Motor neuron (in vitro differentiated cells): ENCODE measurements at places on chromosomes 3 and 15. TPM values are rescaled to one million over a fixed set of nuclear protein-coding genes. Genes with fewer than 3 reads are reported as not detected.

TIMP4 gene
- 1.9 and 2.2 TPM in 2 replicates for total RNA-seq

SERINC4 gene
- 0.63 and 1.1 TPM in 2 replicates for total RNA-seq

TMEM212 gene
- total RNA-seq: 0.19 TPM in 1 of 2 replicates, not detected in the other

GCSAM gene
- total RNA-seq: 0.10 TPM in 1 of 2 replicates, not detected in the other

CYP1A1 gene
- 0.21 and 0.97 TPM in 2 replicates for total RNA-seq

ZNF620 gene
- 16.1 and 16.5 TPM in 2 replicates for total RNA-seq

RASGRF1 gene
- total RNA-seq: 0.05 and 0.46 TPM in 2 replicates

FAIM gene
- 7.3 and 7.8 TPM in 2 replicates for total RNA-seq

SYNPR gene
- 1.9 and 3.0 TPM in 2 replicates for total RNA-seq

ECE2 gene
- total RNA-seq: 0.60 TPM in 1 of 2 replicates, not detected in the other

IL17RE gene
- 0.27 and 1.3 TPM in 2 replicates for total RNA-seq

CLEC3B gene
- 0.33 TPM in 1 of 2 replicates, not detected in the other for total RNA-seq

TGM5 gene
- total RNA-seq: 4.4 and 4.5 TPM in 2 replicates

NANOGP8 gene
- total RNA-seq: 0.78 and 0.90 TPM in 2 replicates

CGNL1 gene
- total RNA-seq: 0.60 and 0.77 TPM in 2 replicates

HRG gene
- 0.27 and 0.31 TPM in 2 replicates for total RNA-seq

GOLGA8G gene
- 0.09 and 0.38 TPM in 2 replicates for total RNA-seq

RPL35A gene
- 997 and 1,010 TPM in 2 replicates for total RNA-seq

ACAA1 gene
- 52.4 and 58.6 TPM in 2 replicates for total RNA-seq

TP53BP1 gene
- total RNA-seq: 93.1 and 109 TPM in 2 replicates

EFHB gene
- total RNA-seq: 1.0 and 1.8 TPM in 2 replicates

TUSC7 gene
- 4.8 and 5.0 TPM in 2 replicates for total RNA-seq

STRC gene
- total RNA-seq: 0.87 and 2.4 TPM in 2 replicates

TMEM207 gene
- total RNA-seq: 0.39 TPM in 1 of 2 replicates, not detected in the other

STIMATE gene
- total RNA-seq: 7.2 and 7.8 TPM in 2 replicates
